ENCODE measurements at places on chromosomes 3 and 15. TPM values are rescaled to one million over a fixed set of nuclear protein-coding genes. Genes with fewer than 3 reads are reported as not detected.

The ITIH3 gene
- not detected for total RNA-seq

The SOX2 gene
- total RNA-seq, result not detected

The CHRM5 gene
- total RNA-seq, result not detected

The RHCG gene
- 0.07 TPM for total RNA-seq

The TMEM40 gene
- 3.0 TPM for total RNA-seq

The WDR49 gene
- total RNA-seq, result not detected

The SEMA6D gene
- 2.6 TPM for total RNA-seq

The EOGT gene
- total RNA-seq, result 22.5 TPM

The RASGRF1 gene
- 5.9 TPM for total RNA-seq

The ITIH4 gene
- 0.07 TPM for total RNA-seq

The SRP14 gene
- 277 TPM for total RNA-seq

Data from epithelial cell of proximal tubule (primary cell).